ENCODE measurements at places on chromosomes 7 and 10.

- DNase-seq = peak; percentile 43
These were observed 20.3 kb upstream of the IGF2BP3 start for GRCh38 chr7:23490357-23491135.

DNA sequence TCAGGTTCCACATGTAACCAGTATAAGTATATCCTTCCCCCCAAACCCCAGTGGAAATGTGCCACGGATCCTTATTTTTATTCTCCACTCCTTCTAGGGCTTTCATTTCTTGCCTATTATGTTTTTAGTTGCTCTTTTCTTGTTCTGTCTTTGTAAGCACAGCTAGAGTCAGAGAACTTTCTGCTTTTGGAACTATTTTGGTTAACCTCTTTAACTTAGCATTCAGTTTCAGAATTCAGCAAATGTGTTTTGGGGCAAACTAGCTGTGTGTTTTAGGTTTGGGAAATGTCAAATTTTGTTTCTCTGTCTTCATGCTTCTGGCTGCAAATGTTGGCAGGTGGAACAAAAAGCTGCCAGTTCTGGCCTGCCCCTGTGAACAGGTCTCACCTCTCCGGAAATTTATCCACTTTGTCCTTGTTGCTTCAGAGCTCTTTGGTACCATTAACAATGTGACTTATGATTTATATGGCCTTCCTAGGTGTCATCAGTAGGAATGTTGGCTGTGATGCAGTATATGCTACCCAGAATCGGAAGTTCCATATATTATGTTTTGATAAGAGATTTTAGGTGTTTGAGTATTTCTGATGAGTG, 156.1 kb downstream of the ADK start:
- DNase-seq = no peak

DNA sequence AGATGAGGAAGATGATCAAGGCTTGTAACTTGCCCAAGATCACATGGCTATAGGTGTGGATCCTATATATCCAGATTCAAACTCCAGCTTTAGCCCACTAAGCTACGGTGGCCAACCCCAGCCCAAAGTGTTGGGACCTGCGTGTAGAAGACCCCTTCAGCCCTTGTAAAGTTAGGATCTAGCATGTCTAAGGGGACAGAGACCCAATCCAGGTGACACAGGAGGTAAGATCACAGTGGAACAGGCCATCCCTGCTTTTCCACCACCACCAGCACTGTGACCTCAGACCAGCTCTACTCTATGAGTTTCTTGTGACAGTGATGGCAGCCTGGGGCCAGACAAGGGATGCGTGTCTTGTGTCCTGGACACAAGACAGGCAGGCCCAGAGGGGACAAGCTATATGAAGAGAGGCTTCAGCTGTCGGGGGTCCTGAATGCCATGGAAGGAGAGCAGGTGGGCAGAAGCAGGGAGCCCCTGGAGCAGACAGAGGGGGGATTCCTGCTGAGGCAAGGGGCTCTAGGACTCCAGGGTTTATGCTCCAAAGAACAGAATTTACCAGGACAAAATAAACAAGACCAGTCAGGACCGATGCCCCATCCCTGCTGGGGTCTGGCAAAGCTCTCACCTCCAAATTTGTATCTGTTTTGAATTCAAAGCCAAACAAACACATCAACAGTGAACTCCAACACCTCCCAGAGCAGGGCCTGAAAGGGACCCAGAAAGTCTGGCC, 10.4 kb downstream of the GPRIN2 start:
- DNase-seq = peak; percentile 4

DNA sequence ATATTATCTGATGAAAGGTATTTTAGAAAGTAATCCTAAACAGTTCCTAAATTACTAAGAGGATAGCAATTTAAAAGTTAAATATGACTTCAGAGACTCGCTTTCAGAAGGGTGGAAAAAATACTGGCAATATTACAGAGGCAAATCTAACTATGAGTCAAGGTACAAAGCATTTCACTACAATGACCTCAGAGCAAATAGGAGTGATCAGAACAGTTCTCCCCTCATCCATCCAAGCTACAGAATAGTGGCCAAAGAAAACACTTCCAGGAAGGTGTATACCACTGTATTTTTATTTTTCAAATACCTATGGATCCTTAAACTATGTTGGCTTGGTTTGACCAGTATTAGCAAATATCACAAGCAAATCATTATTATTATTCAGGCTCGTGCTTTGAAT, 112.8 kb upstream of the ODAD2 start:
- no peak for DNase-seq

GRCh38 chr10:69638642-69639041, 8.6 kb downstream of the FAM241B start:
- DNase-seq = no peak

DNA sequence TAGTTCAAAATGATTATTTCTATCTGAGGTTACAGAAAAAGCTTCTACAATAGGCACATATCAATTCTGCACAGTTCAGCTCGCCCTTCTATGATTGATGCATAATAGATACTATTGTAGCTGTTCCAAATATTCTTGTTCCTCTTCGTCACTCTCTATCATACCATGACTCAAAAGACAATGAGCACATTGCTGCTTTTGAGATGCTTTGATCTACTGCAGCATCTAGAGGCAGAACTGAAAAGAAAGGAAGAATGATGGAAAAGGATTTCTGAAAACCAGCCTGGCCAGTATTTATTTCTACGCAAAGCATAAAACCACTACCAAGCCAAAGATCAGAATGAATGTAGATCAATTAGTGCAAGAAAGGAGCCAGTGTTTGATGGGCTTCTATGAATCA, 59.3 kb upstream of the PLXDC2 start:
- no peak for DNase-seq

DNA sequence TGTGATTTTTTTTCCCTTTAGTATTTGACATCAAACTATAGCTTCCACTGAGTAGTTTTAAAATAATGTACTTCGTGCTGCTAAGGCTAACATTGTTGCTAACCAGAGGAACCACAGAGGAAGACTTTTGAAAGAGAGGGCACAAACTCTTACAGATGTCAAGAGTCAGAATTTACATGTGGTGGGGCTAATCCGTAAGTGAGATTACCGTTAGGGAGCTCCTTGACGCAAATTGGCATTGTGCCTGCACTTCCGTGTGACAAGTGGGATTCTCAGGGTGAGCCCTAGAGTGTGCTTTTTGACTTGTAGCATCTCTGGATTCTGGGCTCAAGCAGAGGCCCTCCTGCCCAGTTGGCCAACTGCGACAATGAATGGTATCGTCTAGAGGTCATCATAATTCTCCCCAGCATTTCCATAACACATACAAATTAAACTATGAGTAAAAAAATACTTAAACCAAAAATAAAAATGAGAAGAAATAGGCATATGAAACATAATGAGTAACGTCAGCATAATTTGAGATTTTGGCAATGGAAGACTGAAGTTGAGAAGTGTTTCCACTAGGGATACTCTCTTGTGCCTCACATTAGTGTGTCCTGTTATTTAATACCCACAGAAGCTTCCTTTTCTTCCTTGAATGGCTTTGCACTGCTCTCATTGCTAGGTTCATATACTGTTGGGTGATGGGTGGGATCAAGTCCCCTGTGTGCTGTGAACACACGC, 164.0 kb downstream of the SDK1 start:
- no peak for DNase-seq

GRCh38 chr7:218316-218715, 25.9 kb downstream of the FAM20C start:
- DNase-seq = no peak

DNA sequence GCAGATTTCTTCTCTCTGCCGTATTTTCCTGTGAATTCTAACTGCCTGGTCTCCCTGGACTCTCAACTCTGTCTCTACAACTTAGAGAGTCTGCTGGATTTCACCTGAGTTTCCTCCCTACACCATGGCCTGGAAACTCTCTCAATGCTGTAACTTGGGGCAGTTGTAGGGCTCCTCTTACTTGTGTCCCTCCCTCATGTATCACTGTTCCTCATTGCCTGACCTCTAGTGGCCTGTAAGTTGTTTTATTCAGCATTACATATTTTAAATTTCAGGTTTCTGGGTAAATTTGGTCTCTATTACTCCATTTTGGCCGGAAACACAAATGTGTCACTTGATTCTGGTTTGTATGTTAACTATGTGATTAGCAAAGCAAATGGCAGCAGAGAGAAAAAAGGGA, 70.9 kb downstream of the DYNC1I1 start:
- DNase-seq = no peak

DNA sequence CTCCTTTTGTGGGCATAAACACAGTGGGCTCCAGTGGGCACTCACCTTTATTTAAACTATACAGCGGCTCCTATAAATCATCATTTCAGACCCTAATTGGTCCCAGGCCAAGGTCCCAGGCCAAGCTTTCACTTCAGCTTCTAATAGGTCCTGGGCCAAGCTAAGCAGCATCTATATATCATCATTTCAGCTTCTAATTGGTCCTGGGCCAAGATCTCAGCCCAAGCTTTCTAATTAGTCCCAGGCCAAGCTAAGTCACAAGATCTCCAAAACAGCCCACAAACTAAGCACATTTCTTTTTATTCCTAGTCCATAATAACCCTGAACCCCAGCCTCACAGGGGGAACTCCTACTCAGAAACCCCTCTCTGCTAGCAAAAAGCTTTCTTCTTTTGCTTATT, 47.1 kb downstream of the ZNF680 start:
- DNase-seq = no peak

DNA sequence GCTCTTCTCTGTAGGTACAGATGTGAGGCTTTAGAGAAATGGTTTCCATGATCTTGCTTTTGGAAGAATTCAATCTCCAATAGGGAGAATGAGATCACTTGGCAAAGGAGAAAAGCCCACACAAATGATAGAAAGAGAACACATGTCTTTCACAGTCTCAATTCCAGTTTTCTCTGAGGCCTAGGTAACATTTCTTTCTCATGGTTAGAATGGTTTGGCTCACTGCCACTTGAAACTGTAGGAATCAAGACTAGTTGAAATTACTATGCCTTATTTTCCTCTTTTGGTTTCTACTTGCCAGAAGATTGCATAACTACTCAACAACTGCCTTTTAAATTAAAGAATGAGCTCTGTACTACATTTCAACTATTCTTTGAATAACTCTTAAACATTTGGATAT, 276.5 kb upstream of the TEX47 start:
- DNase-seq = no peak

DNA sequence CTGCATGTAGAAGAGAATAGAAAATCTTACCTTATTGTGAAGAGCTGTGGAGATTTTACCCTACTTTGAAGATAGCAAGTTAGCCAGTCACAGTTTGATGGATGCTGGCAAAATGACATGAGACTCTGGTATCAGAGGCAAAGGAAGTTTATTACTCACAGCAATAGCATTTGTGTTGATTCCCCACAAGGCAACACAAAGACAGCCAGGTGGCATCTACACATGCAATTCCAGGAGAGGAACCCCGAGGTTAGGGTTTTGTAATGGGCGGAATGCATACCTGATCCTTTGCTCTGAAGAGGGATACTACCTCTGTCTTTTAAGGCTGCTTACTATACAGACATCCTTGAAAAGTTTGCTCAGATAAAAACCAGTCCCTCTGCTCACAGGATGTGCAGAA, 59.5 kb downstream of the AHR start:
- no peak for DNase-seq

GRCh38 chr10:58137813-58138212, 129.9 kb downstream of the IPMK start:
- DNase-seq = no peak

DNA sequence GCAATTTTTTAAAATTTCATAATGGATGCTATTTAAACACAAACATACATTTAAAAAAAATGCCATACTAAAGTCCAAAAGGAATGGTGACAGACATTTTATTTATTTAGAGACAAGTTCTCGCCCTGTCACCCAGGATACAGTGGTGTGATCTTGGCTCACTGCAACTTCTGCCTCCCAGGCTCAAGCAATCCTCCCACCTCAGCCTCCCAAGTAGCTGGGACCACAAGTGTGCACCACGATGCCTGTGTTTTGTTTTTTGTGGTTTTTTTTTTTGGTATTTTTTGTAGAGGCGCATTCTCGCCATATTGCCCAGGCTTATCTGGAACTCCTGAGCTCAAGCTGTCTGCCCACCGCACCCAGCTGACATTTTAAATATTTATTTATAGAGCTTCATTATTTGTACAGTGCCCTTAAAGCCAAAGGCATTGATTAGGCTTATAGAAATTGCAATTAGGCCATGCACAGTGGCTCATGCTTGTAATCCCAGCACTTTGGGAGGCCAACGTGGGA, 703.5 kb downstream of the AUTS2 start:
- DNase-seq = no peak

- DNase-seq = no peak
These were observed 10.0 kb upstream of the PCGF5 start for GRCh38 chr10:91210435-91210834.

- DNase-seq = peak; percentile 57
These were observed 8.0 kb downstream of the CALHM3 start for GRCh38 chr10:103470761-103471653.

- DNase-seq = no peak
These were observed 21.5 kb downstream of the WASL start for GRCh38 chr7:123727071-123727837.

DNA sequence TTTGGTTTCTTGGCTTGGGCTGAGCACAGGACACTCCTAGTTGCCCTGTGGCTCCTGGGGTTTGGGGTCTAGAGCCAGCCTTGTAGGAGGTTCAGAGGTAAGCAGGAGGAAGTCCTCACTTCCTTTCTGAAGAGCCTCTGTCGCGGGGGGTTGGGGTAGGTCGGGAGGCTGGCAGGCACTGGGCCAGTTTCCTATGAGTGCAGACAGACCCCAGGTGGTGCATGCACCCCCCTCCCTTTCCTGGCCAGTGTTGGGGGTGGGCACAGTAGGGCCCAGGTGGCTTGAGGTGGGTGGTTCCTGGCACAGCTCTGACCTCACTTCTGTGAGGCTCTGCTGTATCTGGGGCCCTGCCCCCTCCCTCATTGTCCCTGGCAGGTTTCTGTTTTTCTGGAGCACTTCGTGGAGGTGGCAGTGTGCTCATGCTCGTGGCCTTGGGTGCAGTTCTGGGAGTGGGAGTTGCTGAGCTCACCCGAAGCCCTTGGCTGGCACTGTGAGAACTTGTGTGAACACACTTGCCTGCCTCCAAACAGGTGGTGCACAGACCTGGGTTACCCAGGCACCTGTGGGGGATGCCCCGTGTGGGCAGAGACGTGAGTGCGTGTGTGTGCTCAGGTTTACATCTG, 1.8 kb downstream of the PALD1 start:
- DNase-seq = peak; percentile 18

DNA sequence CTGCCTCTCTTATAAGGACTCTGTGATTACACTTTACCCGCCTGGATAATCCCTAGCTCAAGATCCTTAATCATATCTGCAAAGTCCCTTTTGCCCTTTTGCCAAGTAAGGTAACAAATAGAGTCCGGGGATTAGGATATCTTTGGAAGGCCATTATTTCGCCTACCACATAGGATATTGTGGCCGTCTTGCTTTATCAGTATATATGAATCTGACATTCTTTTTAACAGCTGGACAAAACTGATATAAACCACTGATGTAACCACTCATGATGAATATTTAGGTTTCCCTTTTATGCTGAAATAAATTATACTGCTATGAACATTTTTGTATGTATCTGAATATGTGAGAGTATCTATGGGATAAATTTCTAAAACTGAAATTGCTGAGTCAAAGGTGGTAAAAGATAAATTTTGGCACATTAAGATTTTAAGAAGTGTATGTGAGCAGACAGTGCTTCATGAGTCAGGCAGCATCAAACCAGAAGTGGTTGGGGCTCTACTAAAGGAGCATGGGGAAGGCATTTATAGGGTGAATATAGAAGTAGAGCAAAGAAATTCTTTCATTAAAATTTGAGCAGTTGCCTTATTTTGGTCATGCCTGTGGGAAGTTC, 44.7 kb downstream of the AVL9 start:
- DNase-seq = peak; percentile 7

Data from stimulated activated CD4-positive, alpha-beta T cell treated with anti-CD3 and anti-CD28 coated beads, Interleukin-4, amount 100 ng/mL, for 24 hours (primary cell).